ENCODE measurements at places on chromosomes 1 and 21.

- no peak for DNase-seq
Measured at GRCh38 chr21:25457946-25458345, 149.3 kb downstream of the MRPL39 start.

DNA sequence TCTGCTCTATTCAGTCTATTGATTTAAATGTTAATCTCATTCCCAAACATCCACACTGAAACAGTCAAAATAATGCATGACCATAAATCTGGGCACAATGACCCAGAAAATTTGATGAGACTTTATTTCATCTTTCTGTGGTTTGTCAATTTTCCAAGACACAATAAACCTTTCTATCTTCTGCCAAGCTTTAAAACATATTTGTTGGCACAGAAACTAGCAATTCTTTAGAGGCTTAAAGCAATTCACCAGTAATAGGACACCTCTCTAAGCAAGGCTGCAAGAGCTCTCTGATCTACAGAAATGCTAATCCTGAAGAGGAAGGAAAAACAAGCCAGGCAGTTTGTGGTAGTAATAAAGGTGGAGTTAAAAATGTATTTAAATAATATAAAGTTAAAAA, 113.7 kb downstream of the FCRL5 start:
- no peak for DNase-seq

DNA sequence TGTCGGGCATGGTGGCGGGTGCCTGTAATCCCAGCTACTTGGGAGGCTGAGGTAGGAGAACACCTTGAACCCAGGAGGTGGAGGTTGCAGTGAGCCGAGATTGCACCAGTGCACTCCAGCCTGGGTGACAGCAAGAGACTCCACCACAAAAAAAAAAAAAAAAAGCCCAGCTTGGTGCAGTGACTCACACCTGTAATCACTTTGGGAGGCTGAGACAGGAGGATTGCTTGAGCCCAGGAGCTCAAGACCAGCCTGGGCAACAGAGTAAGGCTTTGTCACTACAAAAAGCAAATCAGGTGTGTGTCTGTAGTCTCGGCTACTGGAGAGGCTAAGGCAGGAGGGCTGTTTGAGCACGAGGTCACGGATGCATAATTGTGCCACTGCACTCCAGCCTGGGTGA, 5.0 kb upstream of the H6PD start:
- no peak for DNase-seq

- DNase-seq: no peak
Measured at GRCh38 chr1:190658907-190659306, 181.2 kb upstream of the BRINP3 start.

DNA sequence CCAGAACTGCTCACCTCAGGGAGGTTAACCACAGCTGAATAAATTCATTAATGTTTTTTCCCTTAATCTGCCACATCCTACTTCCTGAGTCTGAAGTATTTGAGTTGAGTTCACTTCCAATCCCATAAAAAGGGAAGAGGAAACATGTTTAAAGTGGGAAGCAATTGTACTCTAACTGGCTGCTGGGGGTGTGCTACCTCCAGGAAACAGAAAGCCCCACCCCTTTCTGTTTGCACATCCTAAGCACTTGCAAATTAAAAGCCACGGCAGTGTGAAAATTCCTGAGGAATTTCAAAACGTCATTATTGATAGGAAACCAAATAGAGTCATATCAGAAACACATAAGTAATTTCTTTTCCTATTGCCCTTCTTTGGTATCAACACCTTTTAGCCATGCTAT, 307.0 kb upstream of the NR5A2 start:
- no peak for DNase-seq

DNA sequence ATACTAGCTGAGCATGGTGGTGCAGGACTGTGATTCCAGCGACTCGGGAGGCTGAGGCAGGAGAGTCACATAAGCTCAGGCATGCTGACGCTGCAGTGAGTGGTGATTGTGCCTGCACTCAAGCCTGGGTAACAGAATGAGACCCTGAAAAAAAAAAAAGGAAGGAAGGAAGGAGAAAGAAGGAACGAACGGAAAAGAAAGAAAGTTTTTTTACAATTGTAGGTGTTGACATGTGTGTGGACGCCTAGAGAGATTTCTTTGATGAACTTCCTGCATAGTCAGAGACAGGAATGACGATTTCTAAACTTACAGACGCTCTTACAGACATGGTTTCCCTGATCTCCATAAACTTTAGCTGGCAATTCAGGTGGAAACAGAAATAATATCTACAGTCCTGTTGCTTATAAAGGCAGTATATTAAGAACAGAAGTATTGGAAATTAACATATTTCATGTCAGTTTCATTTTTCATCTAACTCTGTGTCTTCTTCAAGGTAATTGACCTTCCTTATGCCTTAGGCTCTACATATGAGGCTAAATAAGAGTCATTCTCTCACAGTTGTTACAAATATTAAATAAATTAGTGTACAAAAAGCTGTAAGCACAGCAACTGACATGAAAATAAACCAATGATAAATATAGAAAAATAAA, 4.1 kb downstream of the SAMSN1 start:
- no peak for DNase-seq

DNA sequence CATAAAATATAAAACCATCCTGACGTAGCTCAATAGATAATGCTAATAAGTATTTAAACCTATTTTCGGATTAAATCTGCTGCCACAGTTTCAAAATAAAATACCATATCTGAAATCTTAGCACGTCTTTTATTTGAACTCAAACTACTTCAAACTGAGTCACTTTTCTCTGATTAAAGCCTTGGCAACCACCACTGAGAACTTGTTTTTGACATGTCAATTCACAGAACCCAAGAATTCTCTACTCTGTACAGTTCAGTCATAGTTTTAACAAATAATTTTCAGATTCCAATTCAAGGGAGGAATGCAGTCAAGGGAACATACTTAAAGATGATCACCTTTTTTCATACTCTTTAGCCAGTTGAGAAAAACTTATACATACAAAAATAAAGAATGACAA, 643.2 kb downstream of the KCNT2 start:
- no peak for DNase-seq

- no peak for DNase-seq
Measured at GRCh38 chr1:154556422-154556821, 2.0 kb downstream of the UBE2Q1 start.

DNA sequence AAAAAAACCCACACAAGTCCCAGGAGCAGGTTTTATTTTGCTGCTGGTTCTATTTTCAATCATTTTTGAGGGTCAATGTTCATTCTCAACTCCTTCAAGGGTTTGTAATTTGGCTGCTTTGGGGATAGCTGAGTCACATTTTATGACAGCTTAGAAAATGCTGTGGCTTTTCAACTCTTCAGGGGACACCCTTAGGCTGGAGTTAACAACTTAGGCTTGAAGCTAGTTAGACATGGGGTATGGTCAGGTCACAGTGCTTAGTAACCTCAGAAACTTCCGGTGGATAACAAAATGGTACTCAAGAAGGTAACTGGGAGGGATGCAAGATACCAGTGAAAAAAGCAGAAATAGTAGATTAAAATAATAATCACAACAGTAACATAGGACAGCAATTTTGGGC, 308.8 kb downstream of the HHIPL2 start:
- no peak for DNase-seq

- DNase-seq: no peak
Measured at GRCh38 chr1:179816196-179816960, 61.2 kb downstream of the TOR1AIP2 start.

DNA sequence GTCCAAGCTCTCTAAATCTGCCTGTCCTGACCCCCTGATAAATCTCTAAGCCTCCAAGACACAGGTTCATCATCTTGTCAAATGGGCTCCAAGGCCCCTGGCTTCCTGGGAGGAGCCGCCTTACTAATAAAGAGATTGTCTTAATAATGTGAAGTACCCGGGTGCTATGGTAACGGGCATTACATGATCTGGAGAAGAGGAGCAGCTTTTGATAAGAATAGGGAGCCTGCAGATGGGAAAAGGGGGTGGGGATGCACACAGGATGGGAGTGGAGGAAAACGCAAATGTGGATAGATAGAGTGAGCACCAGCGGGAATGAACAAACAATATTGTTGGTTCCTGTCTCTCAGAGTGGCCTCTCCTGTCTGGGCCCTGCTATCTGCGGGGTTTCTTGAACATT, 11.9 kb upstream of the RXRG start:
- DNase-seq: no peak

GRCh38 chr1:22275626-22276395, 132.9 kb upstream of the WNT4 start:
- peak; percentile 37 for DNase-seq

GRCh38 chr1:156064615-156065014, 3.7 kb downstream of the RAB25 start:
- DNase-seq: no peak

DNA sequence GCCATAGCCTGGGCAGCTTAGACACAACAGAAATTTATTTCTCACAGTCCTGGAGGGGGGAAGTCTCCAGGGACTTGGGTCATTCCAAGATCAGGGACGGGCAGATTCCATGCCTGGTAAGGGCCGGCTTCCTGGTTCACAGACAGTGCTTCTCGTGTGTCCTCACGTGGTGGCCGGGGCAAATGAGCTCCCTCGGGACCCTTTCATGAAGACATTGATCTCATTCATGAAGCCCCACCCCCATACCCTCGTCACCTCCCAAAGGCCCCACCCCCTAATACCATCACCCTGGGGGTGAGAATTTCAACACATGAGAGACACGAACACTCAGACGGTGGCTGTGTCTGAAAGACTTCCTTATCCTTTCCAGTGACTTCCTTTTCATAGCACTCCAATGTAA, 51.5 kb downstream of the ACOT7 start:
- DNase-seq: no peak

GRCh38 chr21:23951251-23951650, 1656.0 kb downstream of the MRPL39 start:
- DNase-seq: no peak

- no peak for DNase-seq
Measured at GRCh38 chr1:18119771-18120377, 12.3 kb downstream of the IGSF21 start.
